ENCODE measurements at places on chromosomes 4 and X.

- DNase-seq: no peak
These were observed 8.4 kb upstream of the SORCS2 start for GRCh38 chr4:7183780-7184460.

DNA sequence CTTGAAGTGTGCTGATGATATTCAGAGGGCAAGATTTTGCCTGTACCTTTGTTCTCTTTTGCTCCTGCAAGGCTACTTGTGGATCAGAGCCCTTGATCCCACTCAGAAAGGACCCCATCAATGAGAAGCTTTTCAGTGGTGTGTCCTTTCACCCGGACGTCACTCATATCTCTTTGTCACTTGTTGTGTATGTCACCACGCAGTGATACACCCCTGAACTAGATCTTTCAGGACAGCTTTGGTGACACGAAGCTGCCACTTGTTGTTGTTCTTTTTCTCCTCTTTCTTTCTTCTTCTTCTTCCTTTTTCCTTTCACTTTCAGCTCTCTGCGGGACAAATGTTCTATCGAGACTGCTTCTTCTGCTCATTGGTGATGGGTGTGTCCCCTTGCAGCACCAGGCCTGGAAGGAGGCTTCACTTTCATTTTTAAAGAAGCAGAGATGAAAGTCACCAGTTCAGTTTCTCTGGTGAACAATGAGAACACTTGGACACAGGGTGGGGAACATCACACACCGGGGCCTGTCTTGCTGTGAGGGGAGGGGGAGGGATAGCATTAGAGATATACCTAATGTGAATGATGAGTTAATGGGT lies 83.6 kb downstream of the NBDY start:
- DNase-seq: no peak

DNA sequence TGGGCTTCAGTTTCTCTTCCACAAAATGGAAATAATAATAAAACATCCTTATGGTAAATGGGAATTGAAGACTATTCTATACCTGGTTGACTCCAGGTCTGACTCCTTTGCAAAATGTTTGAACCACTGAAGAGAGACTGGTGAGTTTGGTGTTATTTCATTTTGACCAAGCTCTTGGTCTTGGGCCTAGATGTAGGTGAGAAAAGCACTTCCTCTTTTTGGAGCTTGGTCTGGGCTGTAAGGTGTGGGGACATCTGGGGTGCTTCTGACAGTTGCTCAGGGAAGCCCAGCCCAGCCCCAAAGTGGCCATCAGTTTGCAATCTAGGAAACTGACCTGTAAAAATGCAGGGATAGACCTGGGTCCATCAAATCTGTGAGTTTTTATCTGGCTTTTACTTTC lies 26.8 kb upstream of the SOD3 start:
- no peak for DNase-seq

GRCh38 chr4:163622379-163623035 lies 128.0 kb downstream of the TMA16 start:
- DNase-seq: no peak

DNA sequence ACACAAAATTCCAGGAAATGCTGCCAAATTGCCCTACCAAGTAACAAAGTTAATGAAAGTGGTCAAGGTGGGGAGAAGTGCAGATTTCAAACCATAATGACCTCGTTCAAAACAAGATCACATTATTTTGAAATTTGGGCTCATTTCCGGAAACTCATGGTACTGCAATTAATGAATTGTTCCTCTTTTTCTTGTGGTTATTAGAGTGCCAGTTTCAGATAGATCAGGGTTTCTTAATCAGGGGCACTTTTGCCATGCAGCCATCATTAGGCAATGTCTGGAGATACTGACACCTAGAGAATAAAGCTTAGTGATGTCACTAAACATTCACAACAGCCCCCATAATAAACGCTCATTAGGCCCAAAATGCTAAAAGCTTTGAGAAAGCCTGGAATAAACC lies 381.5 kb upstream of the GALNT7 start:
- DNase-seq: no peak

- no peak for DNase-seq
These were observed 13.1 kb upstream of the KLHL13 start for GRCh38 chrX:118129681-118130080.

- DNase-seq: no peak
These were observed 20.3 kb downstream of the PLRG1 start for GRCh38 chr4:154529728-154530519.
